Stimulated activated CD4-positive, alpha-beta T cell treated with anti-CD3 and anti-CD28 coated beads, Interleukin-2, amount 100 ng/mL, for 24 hours (primary cell): ENCODE measurements at places on chromosomes 6 and 20.

GRCh38 chr6:87965806-87966205, 81.8 kb upstream of the SPACA1 start:
- no peak for DNase-seq

GRCh38 chr6:108561742-108562502, 1.2 kb downstream of the FOXO3 start:
- DNase-seq = no peak

GRCh38 chr6:156449128-156449527, 328.1 kb upstream of the ARID1B start:
- DNase-seq = no peak

DNA sequence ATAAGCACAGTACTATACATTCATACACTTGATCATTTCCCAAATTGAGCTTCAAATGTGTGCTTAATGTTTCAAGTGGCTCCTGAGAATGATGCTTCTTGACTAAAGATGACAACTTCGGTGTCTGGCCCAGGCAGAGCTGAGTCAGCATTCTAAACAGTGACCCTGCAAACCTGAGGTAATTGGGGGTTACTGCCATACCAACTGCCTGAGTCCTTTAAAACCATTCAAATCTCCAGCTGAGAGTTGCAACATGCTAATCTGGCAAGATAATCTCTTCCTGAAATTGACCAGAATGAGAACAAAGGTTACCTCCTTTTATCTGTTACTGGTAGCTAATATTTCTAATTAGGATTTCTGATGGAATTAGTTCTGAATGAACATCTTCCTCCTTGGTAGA, 8.2 kb downstream of the BACH2 start:
- DNase-seq = no peak

DNA sequence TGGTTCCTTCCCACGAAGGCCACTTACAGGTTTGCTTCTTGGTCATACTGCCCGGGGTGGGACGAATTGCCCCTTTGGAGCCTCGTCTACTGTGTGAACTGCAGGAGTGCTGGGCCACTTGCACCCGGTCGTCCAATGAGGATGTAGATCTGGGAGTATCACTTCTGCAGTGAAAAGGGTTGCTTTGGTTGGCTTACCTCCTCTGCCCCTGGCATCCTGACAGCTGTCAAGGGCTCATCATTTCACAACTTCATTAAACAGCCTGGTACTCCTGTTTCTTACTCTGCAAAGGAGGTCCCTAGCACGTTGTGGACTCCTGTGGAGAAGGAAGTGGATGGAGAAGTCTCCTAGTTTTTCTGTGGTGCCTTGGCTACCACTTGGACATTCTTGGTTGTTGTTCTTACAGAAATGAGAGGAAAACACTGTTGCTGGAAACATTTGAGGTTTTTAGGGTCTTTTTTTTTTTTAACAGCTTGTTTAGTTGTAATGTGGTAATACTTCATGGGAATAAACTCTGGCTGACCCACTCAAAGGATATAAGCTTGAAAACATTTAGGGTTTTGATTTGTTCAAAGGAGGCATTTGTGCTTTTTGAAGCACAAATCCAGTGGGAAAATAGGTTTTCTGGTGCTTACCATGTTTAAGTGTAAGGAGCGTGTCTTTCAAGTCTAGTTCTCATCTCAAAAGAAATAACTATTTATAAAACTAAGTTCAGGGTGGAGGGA, 60.7 kb downstream of the AKAP12 start:
- no peak for DNase-seq

DNA sequence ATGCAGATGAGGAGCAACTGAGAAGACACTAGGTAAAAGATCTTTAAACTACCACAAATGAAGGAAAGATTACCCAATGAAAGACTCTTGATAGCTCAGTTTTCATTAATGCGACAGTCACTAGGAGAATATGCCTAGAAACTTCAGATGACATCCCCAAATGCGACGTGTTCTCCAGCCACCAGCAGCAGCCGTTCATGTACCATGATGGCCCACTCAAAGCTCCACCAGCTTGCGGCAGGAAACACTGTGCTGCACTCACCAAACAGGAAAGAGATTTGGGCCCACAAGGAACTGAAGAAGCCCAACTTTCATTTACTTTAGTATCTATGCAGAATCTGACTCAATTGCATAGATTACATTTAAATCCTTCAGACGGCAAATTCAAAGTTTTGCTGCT, 7.5 kb downstream of the DIDO1 start:
- peak; percentile 57 for DNase-seq

- DNase-seq = no peak
Measured at GRCh38 chr6:166456395-166457156, 73.8 kb upstream of the MPC1 start.

- DNase-seq = no peak
Measured at GRCh38 chr20:56805313-56805712, 176.2 kb downstream of the TFAP2C start.

DNA sequence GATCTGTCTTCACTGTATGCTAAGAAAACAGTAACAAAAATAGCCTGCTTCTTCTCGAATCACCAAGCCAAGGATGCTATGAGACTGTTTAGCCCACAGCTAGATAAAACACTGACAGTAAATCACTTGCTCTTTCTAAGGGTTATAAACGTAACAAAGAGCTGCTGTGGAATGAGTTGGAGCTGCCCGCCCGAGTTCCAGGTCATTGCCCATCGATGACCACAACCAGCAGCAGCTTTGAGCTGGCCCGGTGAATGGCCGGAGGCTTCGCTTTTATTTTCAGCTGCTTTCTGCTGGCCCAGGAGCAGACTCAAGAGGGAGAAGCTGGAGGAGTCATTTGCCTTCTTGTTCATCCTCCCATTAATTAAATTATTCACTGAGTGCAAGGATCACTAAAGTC, 82.2 kb upstream of the CDH4 start:
- DNase-seq = no peak

DNA sequence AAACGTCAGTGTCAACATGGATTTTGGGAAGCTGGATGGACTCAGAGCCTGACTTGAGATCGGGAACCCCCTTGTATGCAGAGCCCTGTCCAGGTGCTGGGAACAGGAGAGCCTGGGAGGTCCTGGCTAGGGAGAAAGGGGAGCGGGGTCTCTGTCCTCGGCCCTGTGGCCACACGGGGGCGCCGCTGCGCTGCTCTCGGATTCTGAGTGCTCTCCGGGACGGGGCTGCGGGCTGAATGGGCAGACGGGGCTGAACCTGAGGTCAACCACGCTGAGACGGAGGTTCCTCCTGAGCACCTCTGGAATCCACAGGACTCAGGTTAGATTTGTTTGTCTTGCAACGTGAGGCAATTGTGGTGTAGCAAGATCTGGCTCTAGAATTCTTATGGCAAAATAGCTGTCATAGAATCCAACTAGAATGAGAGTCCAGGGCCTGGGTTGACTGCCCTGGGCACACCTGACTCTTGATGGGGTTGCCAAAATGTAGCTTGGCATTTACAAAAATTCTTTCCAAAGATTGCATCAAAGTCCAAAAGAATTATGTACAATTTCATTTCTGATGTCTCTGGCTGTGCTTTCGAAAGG, 20.6 kb upstream of the HLA-F start:
- DNase-seq = peak; percentile 87

DNA sequence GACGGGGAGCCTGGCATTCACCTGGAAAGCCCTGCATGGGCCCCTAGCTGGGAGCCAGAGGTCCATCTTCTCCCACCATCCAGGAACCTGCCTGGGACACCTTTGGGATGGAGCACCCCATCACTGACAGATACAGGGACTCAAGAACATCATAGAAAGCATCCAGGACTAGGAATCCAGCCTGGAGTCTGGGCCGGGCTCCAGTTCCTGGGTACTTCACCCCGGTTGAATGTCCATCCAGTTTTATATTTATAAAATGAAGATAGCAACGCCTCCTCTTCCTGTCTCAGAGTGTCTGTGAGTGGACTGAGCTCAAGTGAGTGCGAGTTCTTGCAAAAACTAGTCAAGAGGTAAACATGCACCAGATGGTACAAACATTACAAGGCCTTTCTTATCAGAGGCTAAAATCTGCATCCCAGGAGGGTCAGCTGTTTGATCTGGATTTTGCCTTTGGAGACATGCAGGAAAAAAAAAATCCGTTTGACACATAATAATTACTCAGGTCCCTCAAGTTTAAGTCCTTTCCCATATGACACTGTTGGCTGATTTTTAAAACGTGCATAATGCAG, 27.4 kb downstream of the ZC3H12D start:
- no peak for DNase-seq

- no peak for DNase-seq
Measured at GRCh38 chr6:118715376-118715775, 64.0 kb upstream of the CEP85L start.

DNA sequence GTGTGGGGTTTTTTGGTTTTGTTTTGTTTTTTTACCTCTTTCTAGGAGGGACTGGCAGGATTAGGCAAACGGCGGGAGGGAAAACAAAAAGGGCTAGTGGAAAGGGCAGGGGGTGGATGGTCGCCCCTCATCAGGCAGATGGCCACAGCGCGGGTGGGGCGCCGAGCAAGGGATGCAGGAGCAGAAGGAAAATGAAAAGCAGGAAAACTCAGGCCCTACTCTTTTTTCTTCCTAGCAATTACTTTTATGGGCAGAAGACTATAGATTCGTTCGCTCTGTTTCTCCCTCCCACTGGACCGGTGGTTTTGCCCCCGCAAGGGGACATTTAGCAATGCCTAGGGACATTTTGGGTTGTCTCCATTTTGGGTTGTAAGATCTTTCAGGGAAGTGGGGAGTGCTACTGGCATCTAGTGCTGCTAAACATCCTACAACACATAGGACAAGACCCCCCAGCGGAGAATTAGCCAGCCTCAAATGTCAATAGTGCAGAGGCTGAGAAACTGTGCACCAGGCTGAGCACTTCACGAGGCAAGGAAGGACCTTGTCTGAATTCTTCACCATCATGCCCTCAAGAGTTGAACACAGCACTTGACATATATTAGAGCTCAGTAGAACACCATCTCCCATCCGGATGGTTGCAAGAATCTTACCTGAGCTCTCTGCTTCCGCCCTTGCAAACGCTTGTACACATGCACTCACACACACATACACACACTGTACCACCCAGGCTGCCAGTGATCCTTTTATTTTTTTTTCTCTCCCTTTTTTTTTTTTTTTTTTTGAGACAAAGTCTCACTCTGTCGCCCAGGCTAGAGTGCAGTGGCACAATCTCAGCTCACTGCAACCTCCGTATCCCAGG, 4.8 kb upstream of the ZMYND8 start:
- no peak for DNase-seq

DNA sequence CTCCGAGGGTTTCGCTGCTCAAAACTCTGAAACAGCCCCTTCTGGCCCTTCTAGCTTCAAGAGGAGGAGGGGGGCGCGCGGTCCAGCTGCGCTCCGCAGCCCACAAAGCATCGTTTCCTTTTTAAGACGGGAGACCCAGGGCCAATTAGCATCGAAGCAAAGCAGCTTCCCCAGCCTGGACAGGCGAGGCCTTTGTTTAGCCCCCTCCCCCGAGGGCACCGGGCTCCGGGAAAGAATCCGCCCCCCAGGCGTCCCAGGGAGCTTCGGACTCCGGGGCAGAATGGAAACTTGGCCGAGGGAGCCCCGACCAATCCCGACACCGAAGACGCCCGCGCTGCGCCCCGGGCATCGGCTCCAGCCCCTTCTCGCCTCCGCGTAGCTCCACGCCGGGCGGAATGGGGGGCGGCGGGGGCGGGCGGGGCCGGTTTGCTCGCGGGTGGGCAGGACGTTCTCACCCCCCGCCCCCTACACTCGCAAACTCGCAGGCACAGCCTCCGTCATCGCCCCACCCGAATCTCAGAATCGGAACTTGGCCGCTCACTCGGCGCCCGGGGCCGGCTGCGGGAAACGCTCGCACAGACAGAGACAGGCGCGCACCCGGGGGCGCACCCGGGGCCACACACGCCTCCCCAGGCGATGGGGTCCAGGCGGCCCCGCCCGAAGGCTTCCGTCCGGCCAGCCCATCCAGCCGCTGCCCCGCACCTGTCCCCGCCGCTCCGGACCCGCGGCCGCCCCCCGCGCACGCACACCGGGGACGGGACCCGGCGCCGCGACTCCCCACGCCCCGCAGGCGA, 628 bp downstream of the NKAIN4 start:
- no peak for DNase-seq

DNA sequence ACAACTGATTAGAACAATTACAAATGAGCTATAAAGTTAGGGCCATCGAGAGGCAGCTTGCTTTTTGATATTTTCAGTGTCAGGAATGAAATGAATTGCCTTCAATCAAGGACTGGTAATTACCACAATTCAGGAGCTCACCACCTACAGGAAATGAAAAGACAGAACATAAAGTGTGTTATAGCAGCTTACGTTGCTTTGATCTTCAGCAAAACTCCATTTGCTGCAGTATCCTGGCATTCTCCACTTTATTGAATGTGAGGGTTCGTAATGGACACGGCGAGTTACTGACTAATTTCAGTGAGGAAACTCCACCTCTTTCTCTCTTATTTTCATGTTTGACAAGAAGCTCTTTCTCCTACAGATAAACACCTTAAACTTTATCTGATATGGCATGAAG, 440.0 kb upstream of the HSF2 start:
- DNase-seq = no peak

DNA sequence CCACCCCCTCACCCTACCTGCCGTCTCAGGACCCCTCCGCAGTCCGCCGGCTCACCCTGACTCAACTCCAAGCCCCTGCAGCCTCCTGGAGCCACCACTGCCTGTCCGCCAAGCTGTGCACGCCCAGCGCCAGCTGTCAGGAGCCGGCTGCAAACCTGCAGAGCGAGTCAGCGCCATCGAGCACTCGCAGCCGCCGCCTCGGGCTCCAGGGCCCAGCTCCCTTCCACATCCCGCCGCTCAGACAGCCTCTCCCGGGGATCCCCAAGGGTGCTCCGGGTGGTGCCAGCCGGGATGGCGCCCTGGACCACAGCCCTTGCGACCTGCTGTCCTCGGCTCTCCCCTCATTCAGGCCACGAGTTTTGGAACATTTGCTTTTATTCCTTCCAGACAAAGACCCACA, 4.3 kb downstream of the TNNC2 start:
- no peak for DNase-seq

GRCh38 chr6:139981768-139982181, 607.3 kb upstream of the CITED2 start:
- no peak for DNase-seq

DNA sequence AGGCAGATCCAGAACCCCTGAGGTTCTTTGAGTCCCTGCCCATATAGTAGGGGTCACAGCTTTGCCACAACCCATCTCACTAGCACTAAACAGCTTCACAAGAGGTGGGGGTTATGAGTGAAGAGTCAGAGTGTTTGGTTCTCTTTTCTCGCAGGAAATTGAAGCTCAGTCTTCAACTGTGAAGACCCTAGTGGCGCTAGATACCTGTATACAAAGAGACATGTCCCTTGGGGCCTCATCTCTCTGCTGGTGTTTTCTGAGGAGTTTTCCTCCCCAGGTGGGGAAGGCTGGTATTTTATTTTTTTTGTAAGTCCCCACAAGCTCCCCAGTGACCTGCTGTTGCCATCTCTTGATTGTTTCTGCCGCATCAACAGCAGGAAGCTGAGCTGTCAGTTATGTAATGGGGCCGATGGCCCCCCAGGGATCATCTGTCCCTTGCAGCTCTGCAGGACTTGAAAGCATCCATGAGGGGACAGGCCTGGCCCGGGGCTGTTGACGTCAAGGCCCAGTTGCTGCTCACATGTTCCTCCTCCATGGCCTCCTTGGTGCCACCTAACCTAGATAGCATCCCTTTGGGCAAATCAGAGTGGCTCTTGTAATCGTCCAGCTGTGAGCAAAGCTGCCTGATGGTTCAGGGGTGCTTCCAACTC, 23.1 kb downstream of the STK35 start:
- no peak for DNase-seq
